ENCODE measurements at places on chromosomes 5 and 9.

DNA sequence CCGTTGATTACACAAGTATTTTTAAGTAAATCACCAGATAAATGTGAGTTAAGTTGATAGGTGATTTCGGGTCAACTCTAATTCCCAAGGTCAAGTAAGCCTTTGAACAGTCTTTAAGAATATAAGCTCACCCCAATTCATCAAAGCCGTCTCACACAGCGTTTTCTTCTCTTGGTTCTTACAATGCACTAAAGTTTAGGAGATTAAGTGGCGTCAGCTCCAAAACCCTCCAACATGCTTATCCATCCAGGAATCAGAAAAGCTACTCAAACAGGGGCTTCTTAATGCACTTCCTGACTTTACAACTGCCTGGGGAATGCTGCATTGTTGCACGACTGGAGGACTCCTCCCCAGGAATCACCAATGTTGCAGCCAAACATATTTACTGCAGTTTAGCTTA is 206.2 kb upstream of the EFNA5 start:
- DNase-seq = peak; percentile 14

GRCh38 chr5:168746893-168747640 is 167.9 kb upstream of the PANK3 start:
- DNase-seq = no peak

- no peak for DNase-seq
Observed at GRCh38 chr5:2631758-2632157, 119.7 kb downstream of the IRX2 start.

DNA sequence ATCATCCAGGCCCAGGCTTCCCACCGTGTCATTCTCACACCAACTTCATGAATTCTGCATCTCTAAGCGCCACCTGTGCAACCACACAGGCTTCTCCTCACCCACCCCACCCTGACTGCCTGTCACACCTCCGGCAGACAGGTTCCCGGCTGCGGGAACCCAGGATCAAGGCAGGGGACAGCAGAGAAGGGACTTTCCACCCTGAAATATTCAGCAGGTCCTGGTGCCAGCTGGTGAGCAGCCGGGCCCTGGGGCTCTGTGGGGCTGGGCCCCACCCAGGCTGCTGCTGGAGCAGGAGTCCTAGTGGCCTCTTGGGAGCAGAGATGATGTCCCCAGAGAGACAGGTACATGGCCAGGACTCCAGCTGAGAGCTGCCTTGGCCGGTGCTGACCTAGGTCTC is 12.7 kb downstream of the ANXA6 start:
- DNase-seq = no peak

- peak; percentile 75 for DNase-seq
Observed at GRCh38 chr9:86246752-86247161, 12.7 kb downstream of the C9orf153 start.

- DNase-seq = no peak
Observed at GRCh38 chr9:92247296-92247695, 46.2 kb downstream of the IARS1 start.

GRCh38 chr9:88578121-88579049 is 43.4 kb downstream of the NXNL2 start:
- DNase-seq = peak; percentile 62

- no peak for DNase-seq
Observed at GRCh38 chr5:135170500-135170899, 136.5 kb upstream of the PITX1 start.

DNA sequence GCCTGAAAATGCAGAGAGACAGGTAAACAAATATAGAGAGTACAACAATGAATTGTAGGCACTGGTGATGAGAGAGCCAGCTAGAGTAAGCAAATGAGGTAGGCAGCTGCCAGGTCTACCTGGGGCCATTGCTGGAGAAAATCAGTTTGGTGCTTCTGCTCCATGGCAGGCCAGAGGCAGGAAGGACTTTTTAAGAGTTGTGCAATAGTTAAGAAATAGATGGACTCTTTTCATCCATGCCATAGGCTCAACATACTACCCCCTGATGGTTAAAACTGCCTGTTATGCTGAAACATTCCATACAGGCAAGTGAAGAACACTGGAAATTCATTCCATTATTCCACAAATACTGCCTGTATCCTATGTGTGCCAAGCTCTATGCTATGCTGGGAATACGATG is 86.5 kb upstream of the CCDC112 start:
- DNase-seq = no peak

GRCh38 chr9:78029551-78030295 is 1.9 kb downstream of the GNAQ start:
- peak; percentile 58 for DNase-seq

GRCh38 chr9:3576328-3576727 is 50.5 kb upstream of the RFX3 start:
- no peak for DNase-seq

DNA sequence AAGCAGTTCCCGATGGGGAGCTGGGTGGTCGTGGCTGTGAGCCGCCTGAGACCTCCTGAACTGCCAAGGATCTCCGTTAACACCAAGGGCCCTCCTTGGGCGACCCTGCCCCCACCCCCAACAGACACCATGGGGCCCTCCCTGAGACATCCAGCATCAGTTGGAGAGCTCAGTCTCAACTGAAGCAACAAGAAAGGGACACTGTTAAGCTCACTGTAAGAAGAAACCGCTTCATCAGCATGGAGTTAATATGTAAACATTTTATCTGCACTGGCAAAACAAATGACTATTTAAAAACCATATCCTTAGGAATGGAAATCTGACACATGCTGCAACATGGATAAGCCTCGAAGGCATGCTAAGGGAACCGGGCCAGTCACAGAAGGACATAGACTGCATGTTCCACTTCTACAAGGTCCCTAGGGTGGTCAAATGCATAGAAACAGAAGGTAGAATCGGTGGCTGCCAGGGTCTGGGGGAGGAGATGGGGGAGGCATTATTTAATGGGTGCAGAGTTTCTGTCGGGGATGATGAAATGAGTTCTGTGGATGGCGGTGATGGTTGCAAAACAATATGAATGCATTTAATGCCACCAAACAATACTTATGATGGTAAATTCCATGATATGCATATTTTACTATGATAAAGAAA is 47.4 kb downstream of the ROR2 start:
- no peak for DNase-seq

- DNase-seq = no peak
Observed at GRCh38 chr9:128001151-128001778, 20.5 kb upstream of the EEIG1 start.

- no peak for DNase-seq
Observed at GRCh38 chr9:126531035-126531571, 82.6 kb upstream of the LMX1B start.

DNA sequence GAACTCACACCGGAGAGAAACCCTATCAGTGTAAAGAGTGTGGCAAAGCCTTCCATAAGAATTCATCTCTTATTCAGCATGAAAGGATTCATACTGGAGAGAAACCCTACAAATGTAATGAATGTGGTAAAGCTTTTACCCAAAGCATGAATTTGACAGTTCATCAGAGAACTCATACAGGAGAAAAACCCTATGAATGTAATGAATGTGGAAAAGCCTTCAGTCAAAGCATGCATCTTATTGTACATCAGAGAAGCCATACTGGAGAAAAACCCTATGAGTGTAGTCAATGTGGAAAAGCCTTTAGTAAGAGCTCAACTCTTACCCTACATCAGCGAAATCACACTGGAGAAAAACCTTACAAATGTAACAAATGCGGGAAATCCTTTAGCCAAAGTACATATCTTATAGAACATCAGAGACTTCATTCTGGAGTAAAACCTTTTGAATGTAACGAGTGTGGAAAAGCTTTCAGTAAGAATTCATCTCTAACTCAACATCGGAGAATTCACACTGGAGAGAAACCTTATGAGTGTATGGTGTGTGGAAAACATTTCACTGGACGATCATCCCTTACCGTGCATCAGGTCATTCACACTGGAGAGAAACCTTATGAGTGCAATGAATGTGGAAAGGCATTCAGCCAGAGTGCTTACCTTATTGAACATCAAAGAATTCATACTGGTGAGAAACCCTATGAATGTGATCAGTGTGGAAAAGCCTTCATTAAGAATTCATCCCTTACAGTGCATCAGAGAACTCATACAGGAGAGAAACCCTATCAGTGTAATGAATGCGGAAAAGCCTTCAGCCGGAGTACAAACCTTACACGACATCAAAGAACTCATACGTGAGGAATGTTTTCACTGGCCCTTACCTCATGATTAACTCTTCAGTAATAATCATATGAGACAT is 8.9 kb upstream of the ZNF454 start:
- DNase-seq = no peak

DNA sequence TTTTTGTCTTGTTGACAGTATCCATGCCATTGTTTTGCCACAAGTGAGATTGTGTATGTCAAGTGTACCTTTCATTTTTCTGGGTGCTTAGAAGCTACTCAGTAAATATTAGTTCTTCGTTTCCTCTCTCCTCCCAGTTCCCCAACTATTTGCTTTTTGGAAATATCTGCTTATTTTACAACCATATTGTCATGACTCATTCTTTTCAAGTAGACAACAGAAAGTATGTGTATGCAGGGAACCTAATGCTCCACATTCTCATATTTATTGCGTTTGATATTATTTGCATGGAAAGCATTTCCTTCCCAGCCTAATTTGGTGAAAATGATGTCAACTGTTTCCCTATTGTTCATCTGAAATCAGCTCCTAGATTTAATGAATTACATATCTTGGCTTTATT is 483.7 kb upstream of the RIOK2 start:
- DNase-seq = peak; percentile 19

Measured in NCI-H69 (cell line).